ENCODE measurements at places on chromosomes 12 and 14. TPM values are rescaled to one million over a fixed set of nuclear protein-coding genes. Genes with fewer than 3 reads are reported as not detected.

DNA sequence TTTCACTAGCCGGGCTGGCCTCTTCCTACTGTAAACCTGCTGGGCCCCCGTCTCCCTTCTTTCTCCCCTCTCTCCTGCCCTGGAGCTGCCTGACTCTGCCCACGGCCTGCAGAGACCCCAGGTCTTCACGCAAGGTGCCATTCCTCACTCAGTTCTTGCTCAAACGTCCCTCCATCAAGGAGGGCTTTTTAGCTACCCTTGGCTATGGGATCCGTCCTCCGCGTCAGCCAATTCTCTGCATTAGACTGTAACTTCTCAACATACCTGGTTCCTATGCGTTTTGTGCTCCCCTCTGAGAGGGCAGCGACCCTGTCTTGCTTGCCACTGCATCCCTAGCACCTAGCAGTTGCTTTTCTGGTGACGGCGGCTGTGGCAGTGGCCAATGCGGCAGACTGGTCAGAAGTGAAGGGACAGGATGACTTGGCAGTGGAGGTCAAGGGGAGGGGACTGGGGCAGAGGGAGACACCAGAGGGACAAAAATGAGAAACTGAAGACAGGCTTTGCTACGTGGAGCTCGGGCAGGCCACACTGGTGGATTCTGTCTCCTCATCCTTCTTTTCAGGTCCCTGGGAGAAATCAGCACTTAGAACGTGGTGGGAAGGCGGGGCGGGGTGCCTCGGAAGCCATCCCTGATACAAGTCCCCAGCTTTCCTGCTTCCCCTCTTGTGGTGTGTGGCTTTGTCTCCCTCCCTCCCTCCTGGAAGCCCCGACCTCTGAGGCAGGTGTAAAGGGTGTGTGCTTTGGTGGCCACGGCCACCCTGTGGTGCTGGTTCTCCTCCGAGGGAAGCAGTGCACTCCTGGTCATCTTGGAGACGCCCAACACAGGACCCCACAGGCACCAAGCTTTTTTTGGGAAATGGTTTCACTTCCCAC lies 1.8 kb downstream of the B3GNT4 start:
- no peak for DNase-seq

DNA sequence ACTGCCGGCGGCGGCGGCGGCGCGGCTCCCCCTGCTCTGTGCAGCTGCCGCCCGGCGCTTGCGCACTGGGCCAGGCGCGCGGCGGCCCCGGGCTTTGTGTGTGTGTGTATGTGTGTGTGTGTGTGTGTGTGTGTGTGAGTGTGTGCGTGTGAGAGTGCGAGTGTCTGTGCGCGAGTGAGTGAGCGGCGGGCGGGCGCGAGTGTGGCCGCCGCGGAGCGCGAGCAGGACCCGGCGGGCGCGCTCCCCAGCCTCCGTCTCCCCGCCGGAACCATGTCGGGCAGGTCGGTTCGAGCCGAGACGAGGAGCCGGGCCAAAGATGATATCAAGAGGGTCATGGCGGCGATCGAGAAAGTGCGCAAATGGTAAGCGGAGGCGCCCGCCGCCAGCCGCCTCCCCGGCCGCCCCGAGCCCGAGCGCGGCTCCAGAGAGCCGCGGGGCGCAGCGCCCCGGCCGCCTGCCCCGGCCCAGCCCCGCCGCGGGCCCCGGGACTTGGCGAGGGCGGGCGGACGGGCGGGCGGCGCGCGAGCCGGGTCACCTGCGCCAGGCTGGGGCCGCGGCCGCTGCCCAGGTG lies at the start of gene BCL7A:
BCL7A (plus strand) TSS at position 63 of the 571 bp plus-strand sequence; CDS start at position 271, 208 bp downstream.
- DNase-seq, result peak; percentile 81

DNA sequence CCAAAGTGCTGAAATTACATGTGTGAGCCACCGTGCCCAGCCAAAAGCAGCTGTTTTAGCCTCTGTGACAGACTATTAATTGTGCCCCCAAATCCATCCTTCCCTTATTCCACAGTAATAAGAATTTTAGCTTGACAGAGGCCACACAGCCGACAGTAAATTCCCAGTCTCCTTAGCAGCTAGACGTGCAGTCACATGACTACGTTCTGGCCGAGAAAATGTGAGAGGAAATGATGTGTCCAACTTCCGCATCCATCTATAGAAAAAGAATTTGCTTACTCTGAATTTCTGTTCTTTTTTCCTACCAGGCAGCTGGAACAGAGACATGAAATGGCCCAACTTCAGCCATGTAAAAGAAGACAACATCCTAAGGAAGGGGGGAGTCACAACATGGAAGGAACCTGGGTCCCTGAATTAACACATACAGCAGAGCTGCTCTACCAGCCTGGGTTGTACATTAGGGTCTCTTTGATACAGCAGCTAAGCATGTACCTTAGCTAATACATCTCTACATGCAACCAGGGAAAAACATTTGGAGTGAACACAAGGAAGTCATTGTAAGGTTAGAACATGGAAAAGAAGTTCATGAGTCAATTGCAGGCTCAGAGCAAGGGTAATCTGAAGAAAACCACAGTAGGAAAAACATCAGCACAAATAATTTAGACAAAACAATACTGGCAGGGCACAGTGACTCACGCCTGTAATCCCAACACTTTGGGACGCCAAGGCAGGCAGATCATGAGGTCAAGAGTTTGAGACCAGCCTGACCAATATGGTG lies 35.5 kb downstream of the CIT start:
- DNase-seq, result peak; percentile 29

- no peak for DNase-seq
Observed at GRCh38 chr12:129966146-129966995, 62.5 kb upstream of the TMEM132D start.

Gene CAPZA3
- total RNA-seq, result not detected

Gene GPR65
- not detected for total RNA-seq

Data from mammary epithelial cell (primary cell).